Esophagus squamous epithelium (tissue), 5 donors: ENCODE measurements at places on chromosomes 7 and 10. TPM values are rescaled to one million over a fixed set of nuclear protein-coding genes. Genes with fewer than 3 reads are reported as not detected.

- no peak for DNase-seq
Observed at GRCh38 chr10:74058658-74059057, 60.7 kb downstream of the VCL start.

The VWC2 gene
- 0.19 TPM for total RNA-seq

DNA sequence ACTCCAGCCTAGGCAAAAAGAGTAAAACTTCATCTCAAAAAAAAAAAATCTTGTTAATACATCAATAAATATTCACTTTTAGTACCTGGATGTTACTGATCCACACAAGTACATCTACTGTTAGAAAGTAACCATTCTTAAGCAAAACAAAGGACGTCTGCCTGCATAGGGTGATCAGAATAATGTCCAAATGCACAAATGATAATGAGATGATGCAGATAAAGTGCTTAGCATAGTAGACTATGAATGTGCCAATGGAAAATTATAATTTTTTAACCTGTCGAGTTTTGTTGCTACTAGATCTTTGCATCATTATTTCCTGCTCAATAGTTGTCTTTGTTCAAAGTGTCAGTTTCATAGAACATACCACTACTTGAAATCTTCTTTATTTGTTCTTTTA is 109.6 kb upstream of the IMMP2L start:
- DNase-seq = no peak

DNA sequence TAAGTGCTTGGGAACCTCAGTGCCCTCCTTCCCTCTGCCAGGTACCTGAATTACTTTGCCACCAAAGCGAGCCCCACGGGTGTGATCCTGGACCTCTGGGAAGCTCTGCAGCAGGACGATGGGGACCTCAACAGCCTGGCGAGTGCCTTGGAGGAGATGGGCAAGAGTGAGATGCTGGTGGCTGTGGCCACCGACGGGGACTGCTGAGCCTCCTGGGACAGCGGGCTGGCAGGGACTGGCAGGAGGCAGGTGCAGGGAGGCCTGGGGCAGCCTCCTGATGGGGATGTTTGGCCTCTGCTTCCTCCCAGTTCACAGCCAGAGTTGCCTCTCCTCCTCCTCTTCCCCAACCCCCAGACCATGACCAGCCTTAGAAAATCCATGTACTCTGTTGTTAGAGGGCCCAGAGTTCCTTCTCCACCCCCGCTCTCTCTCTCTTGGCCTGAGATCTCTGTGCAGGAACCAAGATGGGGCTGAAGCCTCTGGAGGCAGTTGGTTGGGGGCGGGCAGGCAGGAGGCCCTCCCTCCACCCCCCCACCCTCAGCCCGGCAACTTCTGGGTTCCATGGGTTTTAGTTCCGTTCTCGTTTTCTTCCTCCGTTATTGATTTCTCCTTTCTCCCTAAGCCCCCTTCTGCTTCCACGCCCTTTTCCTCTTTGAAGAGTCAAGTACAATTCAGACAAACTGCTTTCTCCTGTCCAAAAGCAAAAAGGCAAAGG is 19.8 kb upstream of the SLC29A3 start:
- no peak for DNase-seq

- DNase-seq = no peak
Observed at GRCh38 chr10:44619521-44619920, 234.6 kb upstream of the CXCL12 start.

DNA sequence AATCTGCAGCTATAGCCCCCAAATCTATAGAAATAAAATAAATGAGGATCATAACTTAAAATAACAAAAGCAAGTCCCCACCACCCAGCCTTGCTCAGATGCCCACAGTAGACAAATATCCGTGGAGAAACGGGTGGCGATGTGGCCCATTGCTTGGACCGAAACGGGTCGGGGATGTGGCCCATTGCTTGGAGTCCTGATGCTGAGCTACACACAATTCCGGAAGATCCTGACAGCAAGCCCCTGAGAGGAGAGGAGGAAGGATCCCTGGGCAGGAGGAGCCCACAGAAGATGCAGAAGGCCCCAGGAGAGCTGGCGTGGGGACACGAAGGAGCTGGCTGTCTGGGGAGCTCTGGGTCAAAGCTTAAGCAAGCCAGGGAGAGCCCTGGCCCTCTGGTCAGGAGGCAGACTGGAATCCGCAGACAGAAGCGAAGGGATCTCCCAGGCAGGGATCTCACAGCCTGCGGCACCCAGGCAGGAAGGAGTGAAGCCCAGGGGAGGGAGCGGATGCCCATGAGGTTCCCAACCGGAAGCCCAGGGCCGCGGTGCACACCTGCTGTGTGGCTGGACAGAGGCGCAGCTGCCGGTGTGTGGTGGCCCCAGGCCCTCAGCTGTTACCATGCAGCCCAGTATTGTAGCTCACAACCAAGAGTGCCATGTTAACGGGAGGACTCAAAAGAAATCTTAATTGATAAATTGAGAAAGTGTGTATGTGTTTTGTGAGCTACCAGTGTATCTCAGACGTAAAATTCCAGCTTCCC is 138.8 kb downstream of the ADARB2 start:
- DNase-seq = no peak

DNA sequence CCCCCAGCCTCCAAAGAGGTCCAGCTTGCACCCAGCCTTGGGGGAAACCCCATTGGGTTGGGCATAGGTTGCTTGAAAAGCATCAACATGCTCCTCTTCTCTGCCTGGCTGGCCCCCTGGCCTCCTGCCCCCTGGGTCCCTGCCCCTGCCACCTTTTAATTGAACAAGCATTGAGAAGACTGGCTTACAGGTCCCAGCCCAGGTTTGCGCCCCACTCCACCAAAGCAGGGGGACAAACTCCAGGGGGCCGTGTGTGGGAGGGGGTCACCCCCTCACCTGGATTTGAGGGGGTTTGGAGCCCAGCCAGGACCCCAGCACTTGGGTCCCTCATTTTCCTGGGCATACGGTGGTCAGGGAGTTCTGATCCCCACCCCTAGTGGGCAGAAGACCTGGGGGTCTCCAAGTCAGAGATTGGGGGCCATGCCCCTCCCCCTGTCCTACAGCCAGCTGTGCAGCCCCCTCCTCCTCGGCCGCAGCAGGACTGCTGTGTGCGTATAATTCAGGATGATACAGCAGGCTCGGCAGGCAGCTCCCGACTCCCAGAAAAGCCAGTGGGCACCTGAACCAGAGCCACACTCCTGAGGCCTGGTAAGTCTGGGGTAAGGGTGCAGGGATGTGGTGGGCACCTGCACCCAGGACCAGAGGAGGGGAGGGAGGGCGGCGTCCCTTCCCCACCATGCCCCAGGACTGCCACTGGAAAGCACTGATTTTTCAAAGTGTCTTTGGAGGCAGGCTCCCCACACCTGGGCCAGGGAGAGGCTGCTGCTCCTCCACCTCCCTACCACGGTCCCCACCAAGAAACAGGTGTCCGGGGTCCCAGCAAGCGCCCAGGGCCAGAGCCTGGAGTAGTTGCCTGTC is 1.7 kb downstream of the ELFN1 start:
- no peak for DNase-seq

DNA sequence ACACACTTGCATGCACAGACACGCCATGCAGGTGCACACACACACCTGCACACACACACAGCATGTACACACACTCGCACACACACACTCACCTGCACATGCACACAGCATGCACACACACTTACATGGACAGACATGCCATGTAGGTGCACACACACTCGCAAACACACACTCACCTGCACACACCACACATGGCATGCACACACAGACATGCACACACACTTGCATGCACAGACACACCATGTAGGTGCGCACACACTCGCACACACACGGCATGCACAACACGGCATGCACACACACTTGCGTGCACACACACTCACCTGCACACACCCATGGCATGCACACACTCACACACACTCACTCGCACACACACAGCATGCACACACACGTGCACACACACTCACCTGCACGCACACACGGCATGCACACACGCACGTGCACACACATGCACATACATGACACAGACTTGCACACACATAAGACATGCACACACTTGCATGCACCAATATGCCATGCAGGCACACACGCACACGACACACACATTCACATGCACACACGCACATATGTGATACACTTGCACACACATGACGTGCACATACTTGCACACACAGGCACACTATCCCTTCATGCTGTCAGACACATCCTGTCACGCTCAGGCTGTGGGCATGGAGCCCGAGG is 56.8 kb downstream of the INSIG1 start:
- no peak for DNase-seq

DNA sequence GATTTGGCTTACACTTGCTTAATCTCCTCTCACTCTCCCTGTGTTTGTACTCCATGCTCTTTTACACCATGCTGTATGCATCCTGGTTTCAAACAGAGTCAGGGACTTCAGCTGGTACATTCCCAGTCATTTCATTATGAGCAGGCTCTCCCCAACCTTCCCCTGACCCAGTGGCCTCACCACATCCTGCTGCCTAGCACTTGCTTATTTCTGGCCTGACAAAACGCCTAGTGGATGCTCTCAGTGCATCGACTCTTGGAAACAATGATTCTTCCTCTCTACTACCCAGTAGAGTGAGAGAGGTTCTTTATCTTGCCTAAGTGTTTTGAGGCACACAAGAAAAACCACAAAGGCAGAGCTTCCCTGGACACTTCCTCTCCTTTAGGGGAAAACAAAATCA is 63.4 kb downstream of the CAV1 start:
- DNase-seq = no peak

DNA sequence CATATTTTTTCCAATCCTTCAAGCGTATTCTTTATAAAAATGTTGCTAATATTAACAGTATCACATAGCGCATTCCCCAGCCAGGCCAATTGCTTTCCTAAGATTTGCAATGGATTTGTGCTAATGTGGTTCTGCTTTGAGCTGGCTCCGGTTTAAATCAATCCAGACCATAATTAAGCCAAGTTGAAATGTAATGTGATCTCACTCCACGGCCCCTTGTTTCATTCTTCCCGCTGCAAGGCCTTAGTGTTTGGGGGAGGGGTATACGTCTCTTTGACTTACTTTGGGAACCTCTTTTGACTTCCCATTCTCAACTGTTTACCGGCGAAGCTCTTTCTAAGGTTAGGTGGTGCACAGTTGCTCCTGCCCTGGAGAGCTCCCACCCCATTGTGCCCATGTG is 86.4 kb downstream of the PRPF18 start:
- DNase-seq = no peak

DNA sequence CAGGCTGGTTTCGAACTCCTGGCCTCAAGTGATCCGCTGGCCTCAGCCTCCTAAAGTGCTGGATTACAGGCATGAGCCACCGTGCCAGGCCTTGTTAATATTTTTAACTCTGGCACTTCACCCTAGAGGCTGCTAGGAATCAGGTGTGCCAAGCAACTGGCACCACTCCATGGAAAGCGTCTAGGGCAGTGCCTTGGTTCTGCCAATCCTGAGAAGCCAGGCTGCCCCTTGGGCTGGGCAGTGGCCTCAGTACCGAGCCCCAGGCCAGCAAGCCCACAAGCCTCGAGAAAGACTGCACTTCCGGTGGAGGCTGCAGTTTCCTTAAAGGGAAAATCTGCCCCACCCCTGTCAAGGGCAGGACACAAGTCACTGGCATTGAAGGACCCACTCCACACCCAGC is 11.3 kb downstream of the ALKBH4 start:
- no peak for DNase-seq

DNA sequence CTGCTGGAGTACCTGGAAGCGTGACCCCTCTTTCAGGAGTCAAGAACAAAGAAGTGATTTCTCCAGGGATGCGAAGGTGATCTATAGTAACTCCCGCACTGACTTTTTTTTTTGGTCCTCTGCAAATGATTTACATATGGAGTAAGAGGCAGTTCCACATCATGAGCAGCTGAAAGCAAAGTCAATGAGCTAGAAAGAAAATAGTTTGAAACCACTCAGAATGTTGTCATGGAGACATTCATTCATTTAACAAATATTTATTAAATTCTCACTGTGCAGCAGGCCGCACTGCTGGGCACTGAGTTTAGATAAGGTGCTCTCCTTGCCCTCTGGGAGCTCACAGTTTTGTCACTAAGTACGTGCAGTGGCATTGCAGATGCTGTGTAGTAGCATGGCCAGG is 206.7 kb downstream of the CAMK1D start:
- no peak for DNase-seq

GRCh38 chr10:26025523-26025922 is 91.5 kb downstream of the MYO3A start:
- DNase-seq = no peak

- DNase-seq = no peak
Observed at GRCh38 chr7:518630-519483, 789 bp downstream of the PDGFA start.

GRCh38 chr7:114630201-114630990 is 215.8 kb downstream of the FOXP2 start:
- no peak for DNase-seq

The SVOPL gene
- not detected for total RNA-seq

DNA sequence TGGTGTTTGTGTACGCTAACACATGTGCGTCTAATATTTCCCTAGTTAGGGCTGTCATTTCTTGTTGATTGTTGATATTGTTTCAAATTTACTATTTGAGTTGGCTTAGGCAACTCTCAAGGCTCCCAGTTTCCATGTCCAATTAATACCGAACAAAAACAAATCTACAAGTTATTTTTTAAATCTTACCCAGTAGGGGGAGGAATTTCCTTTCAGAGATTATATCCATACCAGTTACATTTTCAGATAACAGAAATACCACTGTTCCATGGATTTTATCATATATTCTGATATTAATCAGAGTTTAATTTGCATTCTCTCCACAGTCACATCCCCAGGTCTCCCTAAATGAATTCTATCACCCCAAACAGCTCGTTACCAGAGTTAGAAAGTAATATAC is 7.2 kb upstream of the AKR1B10 start:
- DNase-seq = no peak

GRCh38 chr10:32956365-32957197 is 1.4 kb downstream of the ITGB1 start:
- DNase-seq = no peak

DNA sequence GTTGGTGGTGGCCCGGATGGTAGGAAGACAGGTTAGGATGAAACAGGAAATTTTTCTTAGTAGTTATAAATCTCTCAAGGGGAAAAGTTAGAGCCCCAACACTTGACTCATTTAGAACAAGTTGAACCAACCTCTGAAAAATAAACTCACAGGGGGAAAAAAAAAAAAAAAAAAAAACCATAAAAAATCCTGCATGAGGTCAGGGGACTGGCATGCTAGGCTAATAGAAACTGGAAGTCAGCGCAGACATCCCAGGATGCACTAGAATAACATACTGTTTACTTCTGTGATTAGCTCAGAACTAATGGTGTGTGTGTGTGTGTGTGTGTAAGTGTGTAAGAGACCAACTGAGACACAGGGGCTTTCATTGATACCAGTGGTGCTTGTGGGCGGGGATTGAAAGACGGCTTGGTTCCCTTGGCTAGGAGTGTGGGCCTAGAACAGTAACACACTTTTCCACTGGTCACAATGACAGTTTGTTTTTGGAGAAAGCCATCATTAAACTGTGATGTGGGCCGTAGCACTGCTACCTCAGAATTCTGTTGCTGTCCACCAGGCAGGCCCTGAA is 491.6 kb upstream of the GALNT17 start:
- no peak for DNase-seq

DNA sequence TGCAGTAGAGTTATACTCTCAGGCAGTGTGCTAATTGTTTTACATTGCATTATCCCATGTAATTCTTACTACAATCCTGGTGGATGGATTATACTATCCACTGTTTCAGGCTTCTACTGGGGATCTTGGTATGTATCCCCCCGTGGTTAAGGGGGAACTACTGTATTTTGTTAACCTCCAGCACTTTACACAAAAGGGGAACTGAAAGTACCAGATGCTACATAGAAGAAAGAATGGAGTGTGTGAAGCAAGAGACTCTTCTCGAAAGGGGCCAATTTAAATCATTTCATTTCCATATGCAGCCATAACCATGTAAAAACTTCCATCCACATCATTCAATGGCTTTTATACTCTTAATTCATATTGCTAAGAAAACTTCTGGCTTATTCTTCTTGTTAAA is 69.4 kb downstream of the C1GALT1 start:
- DNase-seq = no peak

The ZNF365 gene
- 4.7 TPM for total RNA-seq

GRCh38 chr10:26574783-26575182 is 122.7 kb upstream of the PDSS1 start:
- no peak for DNase-seq
